AG04450 (cell line): ENCODE measurements at places on chromosomes 12 and 14. TPM values are rescaled to one million over a fixed set of nuclear protein-coding genes. Genes with fewer than 3 reads are reported as not detected.

- no peak for DNase-seq
Observed at GRCh38 chr14:30077946-30078345, 150.3 kb upstream of the PRKD1 start.

DNA sequence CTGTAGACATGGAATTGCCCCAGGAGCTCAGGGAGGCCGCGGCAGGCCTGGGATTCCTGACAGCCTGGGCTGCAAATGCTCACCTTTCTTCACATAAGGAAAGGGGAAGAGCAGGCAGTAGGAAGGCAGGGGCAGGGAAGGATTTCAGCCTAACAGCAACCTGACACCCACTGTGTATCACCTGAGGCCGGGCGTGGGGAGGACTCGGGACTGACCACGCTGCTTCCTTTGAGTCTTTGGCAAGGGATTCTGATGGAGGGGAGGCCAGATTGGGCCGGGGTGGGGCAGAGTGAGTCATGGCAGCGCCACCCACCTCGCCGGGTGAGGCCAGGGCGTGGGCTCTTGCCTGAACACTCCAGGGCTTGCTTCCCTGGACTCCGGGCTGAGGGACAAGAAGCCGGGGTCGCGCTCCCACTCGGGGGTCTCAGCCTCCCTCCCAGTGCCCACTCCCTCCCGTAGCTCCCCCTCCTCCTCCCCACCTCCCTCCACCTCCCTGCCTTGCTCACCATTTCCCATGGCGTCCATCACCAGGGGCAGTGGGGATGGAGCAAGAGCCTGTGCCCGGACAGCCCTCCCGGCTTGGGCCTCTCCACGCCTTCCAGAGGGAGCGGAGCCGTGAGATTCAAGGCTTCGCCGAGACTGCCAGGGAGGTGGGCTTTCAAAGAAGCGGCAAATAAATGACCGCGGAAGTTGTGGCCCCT, 247.9 kb upstream of the RTL1 start:
- DNase-seq = no peak

DNA sequence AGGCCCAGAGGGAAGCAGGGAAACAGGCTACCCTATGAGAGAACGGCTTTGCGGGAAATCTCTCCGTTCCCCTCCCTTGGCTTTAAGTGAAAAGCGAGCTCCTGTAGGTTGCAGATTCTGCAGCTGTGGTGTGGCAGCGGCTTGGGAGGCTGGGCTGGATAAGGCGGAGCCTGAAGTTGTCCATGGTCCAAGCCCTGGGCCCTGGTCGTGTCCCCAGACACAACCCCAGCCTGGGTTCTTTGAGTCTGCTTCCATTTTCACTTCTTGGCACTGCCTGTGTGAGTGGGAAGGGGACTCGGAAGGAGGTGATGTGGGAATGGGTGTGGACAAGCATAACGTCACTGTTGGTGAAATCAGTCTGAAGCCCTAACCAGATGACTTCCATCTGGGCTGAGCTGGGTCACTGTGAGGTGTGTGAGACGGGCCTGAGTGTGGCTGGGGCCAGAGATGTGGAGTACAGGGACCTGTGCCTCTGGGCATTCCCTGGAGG, 43.0 kb upstream of the CTDSP2 start:
- peak; percentile 70 for DNase-seq

GRCh38 chr12:89454080-89454848, 70.3 kb downstream of the GALNT4 start:
- DNase-seq = no peak

Gene COPZ1
- 355 and 404 TPM in 2 replicates for polyA plus RNA-seq
